ENCODE measurements at places on chromosomes 6 and 20.

DNA sequence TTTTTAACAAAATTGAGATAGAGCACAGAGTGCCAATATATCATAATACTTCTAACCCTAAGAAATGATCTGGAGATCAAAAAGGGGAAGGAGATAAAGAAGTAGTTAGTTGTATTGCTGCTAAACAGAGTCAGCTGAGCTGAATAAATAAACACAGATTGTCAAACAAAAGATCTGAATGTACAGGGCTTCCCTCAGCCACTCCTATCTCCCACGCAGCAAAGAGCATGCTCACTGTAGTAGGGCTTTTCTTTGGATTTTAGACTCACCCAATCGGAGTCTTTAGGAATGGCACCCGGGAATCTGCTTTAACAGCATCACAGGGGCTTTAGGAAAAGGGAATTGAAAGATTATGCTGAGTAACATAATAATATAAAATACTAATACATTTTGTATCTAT lies 222.2 kb upstream of the STXBP5 start:
- no peak for DNase-seq

- DNase-seq = no peak
These were observed 38.4 kb upstream of the LRRC1 start for GRCh38 chr6:53756396-53756795.

GRCh38 chr20:62955519-62956386 lies 3.2 kb downstream of the SLC17A9 start:
- DNase-seq = no peak

- DNase-seq = no peak
These were observed 79.0 kb upstream of the FAM184A start for GRCh38 chr6:119157506-119157815.

DNA sequence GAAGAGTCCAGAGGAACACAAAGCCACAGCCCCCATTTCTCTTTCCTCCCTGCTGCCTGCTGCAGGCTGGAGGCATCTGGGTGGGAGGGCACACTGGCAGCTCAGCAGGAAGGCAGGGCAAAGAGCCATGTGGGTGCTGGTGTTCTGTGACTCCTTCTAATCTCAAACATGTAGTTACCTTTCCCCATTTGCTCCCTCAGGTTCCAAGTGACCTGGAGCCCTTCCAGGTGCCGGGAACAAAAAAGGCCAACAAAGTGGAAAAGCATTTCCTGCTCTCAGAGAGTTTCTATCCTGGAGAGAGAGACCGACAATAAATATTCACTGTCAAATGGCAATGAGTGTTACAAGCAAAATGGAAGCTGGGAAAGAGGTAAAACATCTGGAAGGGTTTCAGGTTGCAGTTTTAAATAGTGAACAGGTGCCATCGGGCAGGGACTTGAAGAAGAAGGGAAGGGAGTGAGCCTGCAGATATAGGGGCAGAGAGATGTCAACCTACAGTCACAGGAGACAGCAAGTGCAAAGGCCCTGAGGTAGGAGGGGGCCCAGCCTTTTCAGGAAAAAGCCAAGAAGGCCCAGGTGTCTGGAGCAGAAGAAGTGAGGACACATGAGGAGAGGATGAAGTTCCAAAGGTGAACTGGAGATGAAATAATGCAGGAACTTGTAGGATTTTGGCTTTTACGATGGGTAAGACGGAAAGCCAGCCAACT lies 43.6 kb upstream of the IYD start:
- no peak for DNase-seq

DNA sequence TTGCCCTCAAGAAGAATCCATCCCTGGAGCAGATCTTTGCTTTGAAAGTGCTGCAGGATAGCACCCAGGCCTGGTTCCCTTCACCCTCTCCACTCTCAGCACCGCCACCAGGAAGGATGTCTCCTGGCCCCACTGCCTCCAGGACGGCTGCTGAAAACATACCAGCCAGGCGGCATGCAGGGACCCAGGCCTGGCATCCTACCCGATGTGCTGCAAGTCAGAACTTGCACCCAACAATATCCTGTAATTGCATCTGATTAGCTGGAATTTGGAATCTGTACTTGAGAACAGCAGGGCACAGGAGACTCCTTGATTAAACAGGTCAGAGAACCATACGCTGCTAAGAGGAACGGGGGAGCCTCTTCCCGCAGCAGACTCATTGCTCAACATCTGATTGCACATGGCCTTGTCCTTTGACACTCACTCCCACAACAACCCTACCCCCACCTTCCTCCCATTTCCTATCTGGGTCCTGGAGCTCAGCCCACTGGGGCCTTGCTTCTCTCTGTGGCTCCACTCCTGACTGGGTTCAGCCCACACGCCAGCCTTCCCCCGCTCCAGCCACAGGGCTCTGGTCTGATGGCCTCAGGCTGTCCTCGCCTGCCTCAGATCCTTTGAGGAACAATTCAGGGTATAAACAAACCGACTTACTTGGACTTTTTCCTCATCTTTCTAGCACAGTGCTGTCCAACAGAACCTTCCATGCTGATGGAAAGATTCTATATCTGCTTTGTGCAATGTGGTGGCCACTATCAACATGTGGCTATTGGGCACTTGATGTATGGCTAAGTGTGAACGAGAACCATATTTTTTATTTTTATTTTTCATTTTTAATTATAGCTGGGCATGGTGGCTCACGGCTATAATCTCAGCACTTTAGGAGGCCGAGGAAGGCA lies 78.0 kb downstream of the FGD2 start:
- no peak for DNase-seq

- no peak for DNase-seq
These were observed 86.0 kb upstream of the NXT1 start for GRCh38 chr20:23264545-23264944.

- no peak for DNase-seq
These were observed 14.0 kb upstream of the GRM4 start for GRCh38 chr6:34159844-34160243.

- DNase-seq = no peak
These were observed 86.8 kb downstream of the MOXD1 start for GRCh38 chr6:132314432-132314831.

DNA sequence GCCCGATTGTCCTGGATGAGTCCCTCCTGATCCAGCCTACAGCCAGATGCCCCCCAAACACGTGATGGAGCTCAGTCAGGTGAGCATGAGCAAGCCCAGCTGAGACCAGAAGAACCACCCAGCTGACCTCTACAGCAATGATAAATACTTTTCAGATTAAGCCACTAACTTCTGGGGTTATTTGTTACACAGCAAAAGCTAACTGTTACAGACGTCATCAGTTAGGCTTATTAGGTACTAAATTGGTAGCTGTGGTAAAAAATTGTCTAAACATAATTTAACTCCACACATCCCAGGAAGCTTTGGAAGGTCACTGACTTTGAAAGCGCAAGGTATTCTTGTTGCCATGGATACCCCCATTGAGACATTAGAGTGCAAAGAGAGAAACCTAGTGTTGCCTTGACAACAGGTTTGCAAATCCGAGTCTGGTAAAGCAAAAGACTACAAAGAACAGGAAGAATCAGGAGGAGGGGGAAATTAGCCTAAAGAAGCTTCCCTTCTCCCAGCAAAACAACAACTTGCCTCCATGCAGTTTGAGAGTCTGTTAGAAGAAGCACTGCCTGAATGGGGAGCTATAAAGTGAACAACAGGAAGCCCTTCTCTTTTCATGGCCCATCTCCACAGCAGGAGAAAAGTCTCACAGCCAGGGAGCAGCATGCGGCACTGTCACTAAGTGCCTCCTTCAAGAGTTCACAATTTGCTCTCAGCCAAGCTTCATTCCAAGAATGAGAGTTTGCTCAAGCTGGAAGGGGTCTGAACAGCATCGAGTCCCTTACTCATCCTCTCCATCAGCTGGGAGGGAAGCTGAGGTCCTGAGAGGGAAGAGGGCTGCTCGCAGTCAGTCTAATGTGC lies 41.7 kb upstream of the ZNF831 start:
- no peak for DNase-seq

- DNase-seq = no peak
These were observed 7.7 kb downstream of the PHIP start for GRCh38 chr6:79070206-79070825.

DNA sequence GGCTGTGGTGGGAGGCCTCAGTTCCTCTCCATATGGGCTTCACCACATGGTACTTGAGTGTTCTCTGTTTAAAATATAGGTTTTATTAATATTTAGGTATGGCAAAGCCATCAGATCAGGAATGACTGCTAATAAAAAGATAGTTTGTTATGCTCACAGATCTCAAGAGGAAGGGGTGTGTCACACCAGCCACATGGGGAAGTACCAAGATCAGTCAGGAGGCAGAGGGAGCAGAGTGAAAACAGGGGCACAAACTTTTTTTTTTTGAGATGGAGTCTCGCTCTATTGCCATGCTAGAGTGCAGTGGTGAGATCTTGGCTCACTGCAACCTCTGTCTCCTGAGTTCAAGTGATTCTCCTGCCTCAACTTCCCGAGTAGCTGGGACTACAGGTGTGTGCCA lies 92.1 kb upstream of the GCM1 start:
- no peak for DNase-seq

- no peak for DNase-seq
These were observed at the start of gene TNF for GRCh38 chr6:31575335-31575901. TSS of gene TNF (plus strand) at chr6:31575565. CDS start at chr6:31575742, 177 bp downstream.

GRCh38 chr6:115016593-115016992 lies 673.8 kb upstream of the HS3ST5 start:
- DNase-seq = no peak

DNA sequence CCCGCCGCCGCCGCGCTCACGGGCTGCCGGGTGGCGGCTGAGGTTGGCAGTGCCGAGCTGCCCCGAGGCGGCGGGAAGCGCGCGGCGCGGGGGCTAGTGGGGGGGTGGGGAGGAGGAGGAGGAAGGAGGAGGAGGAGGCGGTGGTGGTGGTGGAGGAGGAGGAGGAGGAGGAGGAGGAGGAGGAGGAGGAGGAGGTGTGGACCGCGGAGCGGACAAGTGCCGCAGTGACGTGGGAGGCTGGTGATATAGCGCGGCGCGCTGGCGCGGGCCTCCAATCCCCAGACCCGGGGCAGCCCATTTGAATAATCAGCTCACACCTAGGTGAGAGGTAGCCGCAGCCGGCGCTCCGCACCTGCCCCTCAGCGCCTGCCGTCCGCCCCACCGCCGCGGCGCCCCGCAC lies at the start of gene FOXA2:
TSS of gene FOXA2 (minus strand) at position 51 of the 400 bp plus-strand sequence. CDS start 294 bp downstream, outside the sequence.
- no peak for DNase-seq

GRCh38 chr20:38623061-38623460 lies 21.5 kb downstream of the ARHGAP40 start:
- DNase-seq = no peak

DNA sequence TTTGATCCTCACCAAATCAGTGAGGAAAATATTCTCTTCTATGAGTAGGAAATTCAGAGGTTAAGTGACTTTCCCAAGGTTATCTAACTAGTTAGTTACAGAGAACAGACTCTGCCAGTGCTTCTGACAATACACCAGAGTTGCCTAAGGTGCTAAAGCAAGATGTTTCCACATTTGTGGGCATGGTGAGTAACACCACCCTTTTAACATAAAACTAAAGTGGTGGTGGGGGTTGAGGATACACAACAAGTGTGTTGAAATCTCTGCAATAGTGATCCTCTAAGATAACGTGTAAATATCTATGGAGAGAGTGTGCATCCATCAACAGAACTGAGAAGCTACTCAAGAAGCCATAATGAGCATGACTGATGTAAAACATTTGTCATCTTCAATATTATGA lies 11.7 kb downstream of the VNN2 start:
- DNase-seq = no peak

DNA sequence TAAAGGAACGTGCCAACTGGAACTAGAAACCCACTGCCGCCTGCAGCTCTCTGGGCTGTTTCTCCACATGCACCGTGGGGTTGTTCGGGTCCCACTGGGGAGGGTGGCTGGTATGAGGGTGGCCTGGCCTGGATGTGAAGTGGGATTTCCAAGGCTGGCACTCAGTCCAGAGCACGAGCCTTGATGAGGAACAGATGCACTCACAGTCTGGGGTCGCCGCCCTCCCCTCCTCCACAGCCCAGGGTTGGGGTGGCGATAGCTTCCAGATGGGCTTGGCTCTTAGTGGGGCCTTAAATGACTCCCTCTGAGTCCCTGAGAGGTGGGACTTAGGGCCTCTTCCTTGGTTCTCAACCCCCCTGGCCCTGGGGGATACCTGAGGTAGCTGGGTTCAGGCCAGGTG lies 30.7 kb upstream of the ANGPT4 start:
- DNase-seq = no peak

DNA sequence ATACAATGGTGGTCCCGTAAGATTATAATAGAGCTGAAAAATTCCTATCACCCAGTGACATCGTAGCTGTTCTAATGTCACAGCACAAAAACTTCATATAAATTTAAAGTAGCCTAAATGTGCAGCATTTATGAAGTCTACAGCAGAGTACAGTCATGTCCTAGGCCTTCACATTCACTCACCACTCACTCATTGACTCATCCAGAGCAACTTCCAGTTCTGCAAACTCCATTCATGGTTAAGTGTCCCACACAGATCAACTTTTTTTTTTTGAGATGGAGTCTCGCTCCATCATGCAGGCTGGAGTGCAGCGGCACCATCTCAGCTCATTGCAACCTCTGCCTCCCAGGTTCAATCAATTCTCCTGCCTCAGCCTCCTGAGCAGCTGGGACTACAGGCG lies 20.9 kb upstream of the KCNG1 start:
- no peak for DNase-seq

DNA sequence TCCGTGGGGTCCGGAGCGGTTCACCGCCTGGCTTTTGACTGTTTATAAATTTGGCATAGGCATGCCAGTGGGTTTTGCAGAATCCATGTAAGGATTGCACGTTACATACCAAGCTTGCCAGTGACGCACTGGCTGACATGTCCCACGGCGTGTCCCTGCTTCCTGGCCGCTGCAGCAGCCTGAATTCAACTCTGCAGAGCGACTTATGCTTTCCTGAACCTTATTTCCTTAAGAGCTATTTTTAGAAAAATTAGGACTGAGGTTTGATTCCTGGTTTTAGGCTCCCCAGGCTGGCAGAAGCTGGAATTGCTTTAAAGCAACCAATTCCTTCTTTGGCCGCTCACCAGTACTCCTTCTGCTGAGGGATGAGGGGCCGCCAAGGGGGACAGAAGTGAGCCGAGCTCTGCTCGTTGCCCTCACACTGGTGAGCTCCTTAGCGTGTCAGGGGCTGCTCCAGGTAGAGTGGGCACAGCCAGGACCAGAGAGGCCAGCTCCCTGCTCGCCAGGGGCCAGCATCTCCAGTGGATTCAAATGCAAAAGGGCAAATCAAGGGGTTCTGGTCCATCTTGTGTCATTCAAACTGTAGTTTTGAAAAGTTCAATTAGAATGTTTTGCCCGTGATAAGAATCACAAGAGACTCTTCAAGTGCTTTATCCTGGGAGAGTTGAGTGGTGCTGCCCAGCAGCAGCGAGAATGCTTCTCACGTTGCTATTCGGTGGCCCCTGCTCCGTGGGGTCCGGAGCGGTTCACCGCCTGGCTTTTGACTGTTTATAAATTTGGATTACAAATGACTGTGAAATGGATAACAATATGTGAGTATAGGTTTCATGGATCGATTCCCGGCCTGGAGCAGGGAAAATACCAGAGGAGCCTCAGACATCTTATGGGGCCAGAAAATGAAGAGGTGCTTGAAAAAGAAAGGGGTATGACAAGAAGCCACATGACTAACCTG lies 17.5 kb upstream of the IRF4 start:
- DNase-seq = no peak

- no peak for DNase-seq
These were observed 33.1 kb upstream of the LCA5 start for GRCh38 chr6:79570129-79571029.

GRCh38 chr20:50256577-50256976 lies 65.9 kb downstream of the CEBPB start:
- DNase-seq = no peak

GRCh38 chr20:10924644-10925201 lies 250.9 kb upstream of the JAG1 start:
- DNase-seq = no peak

Data from cerebellar nuclear complex (tissue), 1 donor.